ENCODE measurements at places on chromosomes 13 and 19. TPM values are rescaled to one million over a fixed set of nuclear protein-coding genes. Genes with fewer than 3 reads are reported as not detected.

PRX gene
- total RNA-seq, result 3.4 TPM

ZNF283 gene
- 3.0 TPM for total RNA-seq

IER2 gene
- total RNA-seq, result 75.2 TPM

ZNF132 gene
- 2.3 TPM for total RNA-seq

GAS6 gene
- total RNA-seq, result 169 TPM

All from mesangial cell (primary cell).